Stimulated activated CD4-positive, alpha-beta T cell treated with anti-CD3 and anti-CD28 coated beads, Interleukin-1b, Interleukin-23, amount 100 ng/mL, for 1 hour (primary cell): ENCODE measurements at places on chromosomes 13 and 19.

DNA sequence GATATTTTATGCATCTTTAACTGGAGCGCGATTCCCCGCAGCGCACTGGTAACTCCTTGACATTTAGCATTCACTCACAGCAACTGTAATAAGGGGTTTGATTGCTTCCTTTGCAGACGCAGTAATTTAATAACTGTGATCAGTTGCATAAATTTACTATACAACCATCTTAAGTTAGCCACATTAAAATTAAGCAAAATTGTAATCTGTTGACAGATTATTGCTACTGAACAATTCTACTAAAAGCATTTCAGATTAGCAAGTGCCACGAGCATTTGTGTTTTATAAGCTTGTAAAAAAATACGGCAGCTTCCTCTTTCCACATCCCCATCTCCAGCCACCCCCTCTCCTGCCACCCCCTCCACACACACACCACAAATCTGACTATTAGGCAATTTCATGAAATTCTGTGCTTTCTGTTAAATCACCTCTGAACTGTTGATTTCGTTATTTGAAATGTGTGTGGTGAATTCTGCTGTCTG is 44.4 kb downstream of the TSHZ3 start:
- DNase-seq: no peak

DNA sequence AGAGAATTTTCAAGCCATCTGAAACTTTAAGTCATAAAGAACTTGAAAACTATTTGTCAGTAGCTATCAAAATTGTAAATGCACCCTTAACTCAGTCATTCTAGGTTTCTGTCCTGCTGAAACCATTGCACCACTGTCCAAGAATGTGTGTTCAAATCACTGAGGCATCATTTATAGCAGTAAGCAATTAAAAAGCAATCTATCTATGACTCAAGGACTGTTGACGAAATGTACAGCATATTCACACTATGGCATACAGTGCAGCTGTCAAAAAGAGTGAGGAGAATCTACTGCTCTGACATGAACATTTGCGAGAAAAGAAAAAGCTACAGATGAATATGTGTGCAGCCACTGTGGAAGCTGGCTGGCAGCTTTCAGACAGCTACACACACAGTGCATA is 71.2 kb downstream of the ING1 start:
- DNase-seq: no peak

GRCh38 chr13:43933378-43933777 is 53.7 kb downstream of the LACC1 start:
- no peak for DNase-seq

DNA sequence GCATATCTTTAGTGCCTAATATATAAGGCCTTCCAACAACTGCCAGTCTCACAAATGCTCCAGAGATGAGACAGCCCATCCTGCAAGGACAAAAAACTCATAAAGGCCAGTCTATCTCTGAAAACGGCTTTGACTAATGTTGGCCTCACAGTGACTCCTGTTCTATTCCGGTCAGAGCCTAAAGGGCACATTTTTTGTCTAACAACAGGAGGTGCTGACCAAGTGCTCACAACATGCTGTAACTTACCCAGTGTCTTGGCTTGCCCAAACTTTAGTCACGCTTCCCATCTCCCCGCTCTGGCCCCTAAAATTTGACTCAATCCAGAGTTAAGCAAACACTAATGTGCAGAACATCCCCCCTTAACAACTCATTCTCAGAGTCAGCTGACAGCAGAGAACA is 1411.2 kb upstream of the MIR17HG start:
- DNase-seq: no peak

GRCh38 chr19:50451223-50451534 is 18.5 kb downstream of the MYBPC2 start:
- DNase-seq: no peak

DNA sequence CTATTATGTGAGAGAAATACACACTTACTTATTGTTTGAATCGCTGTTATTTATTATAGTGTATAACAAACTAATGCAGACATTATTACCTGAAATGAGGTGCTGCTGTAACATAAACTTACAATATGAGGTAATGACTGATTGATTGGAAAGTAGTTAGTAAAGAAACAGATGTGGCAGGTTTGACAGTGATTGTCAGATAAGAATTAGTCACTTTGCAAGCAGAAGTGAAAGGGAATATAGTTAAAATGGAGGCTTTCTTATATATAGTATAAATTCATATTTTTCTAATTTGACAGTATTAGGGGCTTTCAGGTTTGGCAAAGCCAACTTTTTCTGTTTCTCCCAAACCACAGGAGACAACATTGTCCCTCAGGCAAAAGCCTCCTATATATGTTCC is 20.6 kb downstream of the MIR17HG start:
- DNase-seq: no peak

GRCh38 chr19:46376241-46377153 is 29.6 kb downstream of the PPP5C start:
- DNase-seq: no peak

GRCh38 chr19:18612051-18612771 is 459 bp upstream of the TMEM59L start:
- no peak for DNase-seq

DNA sequence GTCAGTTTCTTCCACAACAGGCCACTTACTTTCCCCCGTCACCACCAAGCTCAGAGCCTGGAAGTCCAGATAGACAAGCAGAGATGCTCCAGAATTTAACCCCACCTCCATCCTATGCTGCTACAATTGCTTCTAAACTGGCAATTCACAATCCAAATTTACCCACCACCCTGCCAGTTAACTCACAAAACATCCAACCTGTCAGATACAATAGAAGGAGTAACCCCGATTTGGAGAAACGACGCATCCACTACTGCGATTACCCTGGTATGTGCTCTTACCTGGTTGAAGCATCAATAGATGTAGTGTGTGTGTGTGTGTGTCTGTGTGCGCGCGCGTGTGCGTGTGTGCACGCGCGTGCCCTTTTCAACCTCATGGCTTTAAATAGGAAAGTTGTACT is 3.7 kb downstream of the KLF5 start:
- DNase-seq: no peak

- DNase-seq: no peak
Observed at GRCh38 chr13:40247845-40248244, 418.6 kb downstream of the FOXO1 start.

GRCh38 chr19:33199441-33200265 is 5.5 kb downstream of the LRP3 start:
- no peak for DNase-seq

DNA sequence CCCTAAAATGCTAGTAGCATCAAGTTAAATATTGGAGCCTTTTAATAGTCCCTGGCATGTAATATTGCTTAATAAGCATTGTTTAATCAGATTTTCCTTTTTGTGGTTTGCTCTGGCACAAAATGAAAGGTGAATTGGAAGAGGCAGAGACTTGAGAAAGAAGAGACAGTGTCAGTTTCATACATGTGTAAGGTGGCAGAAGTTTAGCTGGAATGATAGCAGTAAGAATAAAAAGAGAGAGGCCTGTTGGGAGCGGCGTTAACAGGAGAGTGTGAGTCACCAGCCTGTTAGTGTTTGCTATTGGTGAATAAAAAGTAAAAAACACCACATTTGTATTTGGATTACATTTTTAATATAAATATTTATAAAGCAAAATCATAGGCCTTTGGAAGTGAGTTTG is 145.3 kb downstream of the PDS5B start:
- DNase-seq: no peak

DNA sequence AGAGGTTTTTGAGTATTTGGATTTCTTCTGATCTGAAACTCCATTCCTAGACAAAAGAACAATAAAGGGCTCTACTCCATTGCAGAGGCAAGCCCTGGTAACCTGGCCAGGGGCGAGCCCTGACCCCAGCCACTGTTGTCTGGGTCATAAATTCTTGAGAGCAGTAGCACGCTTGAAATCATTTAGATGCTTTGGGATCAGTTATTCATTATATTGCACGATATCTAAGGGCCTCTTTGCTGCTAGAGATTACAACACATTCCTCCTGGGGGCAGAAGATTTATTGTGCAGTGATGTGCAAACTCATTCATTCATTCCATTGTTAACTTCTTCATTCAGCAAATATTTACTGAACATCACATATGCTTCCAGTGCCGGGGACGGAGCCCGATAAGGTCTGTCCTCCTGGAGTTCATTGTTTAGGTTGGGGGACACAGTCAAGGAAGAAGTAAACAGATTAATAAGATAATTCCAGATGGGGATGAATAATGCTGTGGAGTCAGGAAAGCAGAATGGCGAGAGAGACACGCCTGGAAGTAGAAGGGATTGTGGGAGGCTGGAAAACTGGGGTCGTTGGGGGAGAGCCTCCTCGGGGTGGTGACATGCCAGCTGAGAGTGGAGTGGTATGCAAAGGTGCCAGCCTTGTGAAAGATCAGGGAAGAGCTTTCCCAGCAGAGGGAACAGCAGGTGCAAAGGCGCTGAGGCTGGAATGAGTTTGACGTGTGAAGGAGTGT is 34.9 kb downstream of the SIPA1L3 start:
- no peak for DNase-seq

DNA sequence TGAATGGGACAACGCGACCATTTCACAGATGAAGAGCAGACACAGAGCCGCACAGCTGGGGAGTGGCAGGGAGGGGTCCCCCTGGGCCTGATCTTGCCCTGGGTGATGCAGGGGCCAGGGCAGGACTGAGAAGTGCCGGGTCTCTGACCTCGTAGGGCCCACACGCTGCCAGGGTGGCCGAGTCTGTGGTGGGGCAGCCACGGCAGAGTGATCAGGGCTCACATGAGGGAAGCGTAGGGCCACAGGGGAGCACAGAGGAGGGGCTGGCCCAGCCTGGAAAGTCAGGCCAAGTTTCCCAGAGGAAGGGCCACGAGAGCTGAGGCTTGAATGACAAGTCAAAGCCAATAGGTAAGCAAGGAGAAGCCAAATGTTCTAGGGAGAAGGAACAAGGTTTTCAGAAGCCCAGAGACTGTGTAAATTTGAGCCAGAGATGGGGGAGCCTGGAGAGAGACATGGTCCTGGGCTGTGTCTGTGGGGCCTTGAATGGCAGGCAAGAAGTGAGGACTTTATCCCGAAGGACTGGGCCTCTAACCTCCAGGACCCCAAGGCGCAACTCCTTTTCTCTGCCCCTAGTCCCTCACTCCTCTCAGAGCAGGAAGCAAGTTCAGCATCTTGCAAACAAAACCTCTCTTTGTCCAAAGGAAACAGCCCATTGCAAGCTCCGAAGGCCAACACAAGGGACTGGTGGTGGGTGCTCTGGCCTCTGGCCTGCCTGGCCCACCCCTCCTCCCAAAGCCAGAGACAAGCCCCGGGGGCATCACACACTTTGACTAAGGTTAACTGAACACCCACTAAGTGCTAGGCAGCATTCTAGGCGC is 31.7 kb upstream of the FXYD3 start:
- no peak for DNase-seq

DNA sequence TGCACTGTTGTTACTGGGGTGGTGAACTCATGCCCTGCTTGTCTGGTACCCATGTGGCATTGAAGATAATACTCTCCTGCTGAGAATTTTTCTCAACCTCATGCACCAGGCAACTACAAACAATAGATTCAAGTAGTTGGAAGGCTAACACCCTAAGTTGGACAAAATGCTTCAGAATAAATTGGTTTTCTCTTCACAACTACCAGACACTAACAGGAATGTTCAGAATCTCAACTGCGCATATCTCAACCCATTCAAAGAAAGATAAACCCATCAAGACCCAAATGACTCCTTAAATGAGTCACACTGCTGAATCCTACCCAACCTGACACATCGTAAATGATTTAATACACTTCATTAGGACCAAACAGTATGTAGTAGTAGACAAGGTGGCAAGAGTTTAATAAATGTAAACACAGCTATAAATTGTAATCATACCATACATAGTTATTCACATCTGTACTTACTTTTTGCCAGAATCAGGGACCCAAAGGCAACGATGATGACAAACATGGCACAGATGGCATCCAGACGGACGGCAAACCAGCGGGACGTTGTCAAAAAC is 227.4 kb downstream of the ABCC4 start:
- DNase-seq: no peak

DNA sequence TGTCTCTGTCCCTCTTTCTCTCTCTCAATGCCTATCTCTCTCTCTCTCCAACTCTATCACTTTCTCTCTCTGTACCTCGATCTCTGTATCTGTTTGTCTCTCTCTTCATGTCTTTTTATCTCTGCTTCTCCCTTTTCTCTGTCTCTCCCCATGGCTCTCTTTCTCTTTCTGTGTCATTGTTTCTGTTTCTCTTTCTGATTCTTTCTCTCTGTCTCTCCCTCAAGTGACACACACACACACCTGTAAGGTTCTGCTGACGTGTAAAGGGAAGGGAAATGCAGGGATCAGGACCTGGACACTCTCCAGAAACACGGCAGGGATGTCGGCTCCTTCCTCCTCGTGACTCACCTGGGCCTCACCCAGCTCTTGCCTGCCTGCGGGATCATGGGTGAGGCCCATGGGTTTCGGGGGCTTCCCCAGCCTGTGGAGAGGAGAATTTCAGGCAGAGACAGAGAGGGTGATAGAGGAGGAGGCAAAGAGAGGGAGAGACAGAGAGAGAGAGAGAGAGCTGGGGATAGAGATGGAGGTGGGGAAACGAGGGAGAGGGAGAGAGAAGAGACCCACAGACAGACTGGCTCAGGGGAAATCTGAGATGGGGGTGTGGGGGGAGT is 5.4 kb upstream of the PLAUR start:
- no peak for DNase-seq

DNA sequence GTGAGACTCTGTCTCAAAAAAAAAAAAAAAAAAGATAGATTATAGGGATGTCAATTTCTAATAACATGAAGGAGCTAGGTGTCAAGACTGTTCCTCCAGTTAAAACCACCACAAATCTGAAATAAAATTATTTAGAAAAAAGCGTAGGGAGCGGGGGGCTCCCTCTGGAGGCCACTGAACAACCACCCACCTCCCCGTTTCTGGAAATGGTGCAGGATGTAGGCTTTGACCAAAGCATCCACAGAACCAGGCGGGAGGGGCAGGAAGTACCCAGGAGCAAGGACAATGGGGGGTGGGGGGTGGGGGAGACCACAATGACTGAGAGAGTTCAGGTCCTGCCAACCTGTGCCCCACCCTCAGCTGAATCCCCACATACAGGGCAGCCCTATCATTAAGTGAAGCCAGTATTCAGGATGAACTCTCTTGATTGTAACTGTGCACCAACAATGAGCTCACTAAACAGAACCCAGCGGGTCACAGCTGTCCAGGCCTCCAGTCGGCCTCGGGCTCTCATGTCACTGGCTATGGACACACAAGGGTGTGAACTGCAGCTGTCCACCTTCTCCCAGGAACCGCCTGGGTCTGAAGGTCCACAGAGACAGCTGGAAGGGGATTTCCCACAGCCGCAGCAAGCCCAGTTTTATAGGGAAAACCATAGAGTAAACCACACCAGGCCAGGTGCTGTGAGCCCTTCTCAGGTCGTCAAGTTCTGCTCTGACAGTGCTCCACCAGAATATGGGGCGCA is 6.6 kb downstream of the ZSCAN18 start:
- no peak for DNase-seq

- DNase-seq: no peak
Observed at GRCh38 chr13:32261567-32261966, 53.6 kb downstream of the ZAR1L start.

- no peak for DNase-seq
Observed at GRCh38 chr19:9523885-9524474, 14.5 kb downstream of the ZNF426 start.
